Stimulated activated CD4-positive, alpha-beta T cell treated with anti-CD3 and anti-CD28 coated beads, Interleukin-1b, Interleukin-23, amount 100 ng/mL, for 4 hours (primary cell): ENCODE measurements at places on chromosomes 6 and 20.
A peak's percentile ranks its signal among the peaks of the same experiment; 100 is the strongest.

DNA sequence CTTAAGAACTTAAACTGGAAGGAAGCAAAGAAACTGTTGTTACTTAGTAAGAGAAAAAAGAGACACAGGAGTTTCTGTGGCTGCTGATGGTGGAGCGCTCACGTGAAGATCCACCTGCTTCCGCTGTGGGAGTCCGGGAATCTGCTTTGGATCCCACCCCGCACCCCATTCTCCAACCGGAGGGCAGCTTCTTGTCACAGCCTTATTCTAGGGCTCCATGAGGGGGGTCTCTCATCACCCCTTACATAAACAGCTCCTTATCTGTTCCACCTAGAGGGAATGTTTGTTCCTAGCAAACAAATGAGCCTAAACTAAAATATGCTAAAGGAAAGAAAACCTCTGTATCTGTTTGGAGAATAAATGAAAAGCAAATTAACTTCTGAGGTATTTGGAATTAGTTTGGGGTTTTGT lies 280.5 kb downstream of the QKI start:
- no peak for DNase-seq

- DNase-seq: no peak
These were observed 43.9 kb upstream of the NOL4L start for GRCh38 chr20:32628960-32629530.

- DNase-seq: no peak
These were observed 115.3 kb upstream of the TRAF3IP2 start for GRCh38 chr6:111720931-111721496.

GRCh38 chr20:4896971-4897497 lies 104.3 kb downstream of the SLC23A2 start:
- DNase-seq: no peak

DNA sequence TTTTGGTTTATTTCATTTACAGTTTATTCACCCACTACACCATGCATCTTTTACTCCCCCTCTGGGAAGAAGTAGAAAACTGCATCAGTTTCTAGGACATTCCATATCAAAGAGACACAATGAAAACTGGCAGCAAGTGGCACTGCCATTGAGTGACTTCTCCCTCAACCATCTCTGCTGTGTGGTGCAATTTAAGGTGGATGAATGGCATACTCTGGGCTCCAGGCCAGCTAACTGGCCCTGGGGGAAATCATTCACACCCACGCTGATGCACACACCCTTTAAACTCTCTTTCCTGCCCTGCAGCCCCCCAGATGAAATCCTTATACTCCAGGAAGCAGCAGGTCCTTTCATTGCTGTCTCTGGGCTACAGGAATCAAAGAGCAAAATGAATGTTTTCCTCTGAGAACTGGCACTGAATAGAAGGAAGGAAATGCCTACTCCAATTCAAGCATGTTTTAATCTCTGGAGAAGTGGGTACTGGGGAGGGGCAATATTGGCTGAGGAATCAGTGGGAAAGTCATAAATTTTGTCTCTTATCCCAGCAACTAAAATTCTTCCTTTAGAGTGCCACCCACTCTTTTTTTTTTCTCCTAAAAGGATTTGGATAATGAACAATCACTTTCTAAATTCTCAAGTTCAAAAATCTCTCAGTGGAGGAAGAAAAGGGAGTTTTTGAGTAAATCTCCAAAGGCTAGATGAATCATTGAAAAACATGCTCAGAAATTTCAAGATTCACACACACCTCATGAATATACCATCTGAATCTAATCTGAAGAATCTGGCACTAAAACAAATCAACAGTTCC lies 16.9 kb upstream of the RFPL4B start:
- no peak for DNase-seq

DNA sequence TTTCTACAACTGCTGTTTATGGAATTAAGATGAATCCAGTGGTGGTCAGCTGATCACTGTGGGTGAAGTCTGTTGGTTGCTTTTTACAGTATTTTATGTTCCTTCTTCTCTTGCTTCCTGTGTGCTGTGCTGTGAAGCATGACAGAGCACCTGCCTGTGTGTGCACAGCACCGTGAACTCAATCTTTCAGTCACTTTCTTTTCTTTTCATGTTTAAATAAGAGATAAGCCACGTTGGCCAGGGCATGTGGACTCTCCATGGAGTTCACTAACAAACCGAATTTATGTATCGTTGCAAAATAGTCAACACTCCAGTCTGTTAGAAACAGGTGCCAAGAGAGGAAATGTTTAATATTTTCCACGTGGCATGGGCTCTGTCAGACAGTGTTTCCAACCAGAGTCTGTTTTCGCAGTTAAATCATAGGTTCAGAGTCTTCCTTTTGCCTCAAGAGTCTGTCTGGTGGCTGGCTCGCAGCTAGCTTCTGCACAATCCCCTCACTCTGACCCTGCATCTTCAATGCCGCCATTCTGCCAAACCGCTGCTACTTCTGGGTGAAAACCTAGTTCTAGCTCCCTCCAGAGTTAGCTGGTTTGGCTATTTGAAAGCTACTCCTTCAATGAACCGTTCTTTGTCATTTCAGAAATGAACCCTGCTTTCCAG lies 73.2 kb downstream of the QRSL1 start:
- DNase-seq: no peak

GRCh38 chr6:20705741-20706140 lies 171.5 kb downstream of the CDKAL1 start:
- DNase-seq: no peak

DNA sequence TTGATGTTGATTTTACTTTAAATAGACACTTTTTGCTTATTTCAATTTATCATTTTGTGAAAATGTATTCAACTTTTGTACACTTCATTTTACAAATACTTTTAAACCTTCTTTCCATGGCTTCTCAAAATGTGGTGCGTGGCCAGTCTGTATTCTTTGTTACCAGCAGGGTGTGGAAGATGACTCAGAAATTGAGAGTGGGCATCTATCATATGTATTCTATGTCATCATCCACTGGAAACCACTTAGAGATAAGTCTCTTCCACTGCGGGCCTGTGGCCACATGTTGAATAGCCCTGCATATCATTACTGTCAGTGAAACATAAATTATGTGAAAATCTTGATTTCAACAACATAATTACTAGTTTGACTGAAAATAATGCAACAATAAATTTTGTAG lies 52.6 kb upstream of the MC3R start:
- no peak for DNase-seq

DNA sequence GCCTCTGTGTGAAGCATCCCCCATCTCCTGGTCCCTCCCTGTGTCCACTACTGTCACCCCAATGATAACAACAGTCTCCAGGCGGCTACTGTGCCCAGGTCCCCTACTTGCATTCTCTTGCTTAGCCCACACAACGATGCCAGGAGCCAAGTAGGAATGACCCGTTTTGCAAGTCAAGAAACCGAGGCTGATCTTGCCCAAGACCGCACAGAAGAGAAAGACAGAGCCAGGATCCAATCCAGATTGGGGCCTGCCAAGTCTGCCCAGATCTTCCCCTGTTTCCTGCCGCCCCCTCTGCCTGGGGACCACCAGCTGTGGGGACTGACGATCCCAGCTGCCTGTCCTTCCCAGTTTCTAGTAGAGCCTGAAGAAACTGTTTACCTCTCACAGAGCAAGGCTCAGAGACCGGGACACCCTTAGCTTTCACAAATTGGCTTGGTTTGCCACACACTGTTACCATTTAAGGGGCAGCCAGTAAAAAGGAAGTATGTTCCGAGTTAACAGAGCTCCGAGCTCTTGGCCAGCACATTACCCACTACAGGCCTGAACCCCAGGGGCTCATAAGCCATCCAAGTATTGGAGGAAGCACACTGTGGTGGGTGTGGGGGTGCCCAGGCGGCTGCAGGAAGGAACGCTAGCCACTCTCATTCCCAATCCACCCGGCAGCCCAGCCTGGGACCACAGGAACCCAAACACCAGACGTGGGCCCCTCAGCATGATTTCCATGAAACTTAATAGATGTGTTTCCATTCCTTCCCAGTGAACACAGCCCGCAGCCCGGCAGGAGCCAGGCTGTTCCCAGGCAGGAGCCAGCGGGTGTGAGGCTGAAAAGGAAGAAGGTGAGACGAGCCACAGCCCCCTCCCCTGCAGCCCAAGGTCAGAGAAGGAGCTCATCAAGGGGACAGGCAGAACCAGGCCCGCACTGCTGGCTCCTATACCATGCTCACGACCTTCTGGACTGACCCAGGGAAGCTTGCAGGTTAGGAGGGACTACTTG lies 7.9 kb downstream of the KIAA1755 start:
- no peak for DNase-seq

- DNase-seq: no peak
These were observed 128.7 kb upstream of the VGLL2 start for GRCh38 chr6:117136702-117137101.

- DNase-seq: no peak
These were observed 70.4 kb downstream of the ENPP1 start for GRCh38 chr6:131877999-131878789.

GRCh38 chr6:106390088-106390487 lies 29.6 kb downstream of the CRYBG1 start:
- DNase-seq: no peak

- no peak for DNase-seq
These were observed 93.7 kb downstream of the MAP3K4 start for GRCh38 chr6:161085246-161085645.

GRCh38 chr6:145139895-145140294 lies 595.4 kb downstream of the EPM2A start:
- no peak for DNase-seq

GRCh38 chr6:51098791-51099190 lies 280.1 kb downstream of the TFAP2B start:
- no peak for DNase-seq

- no peak for DNase-seq
These were observed 60.7 kb upstream of the NXT1 start for GRCh38 chr20:23289724-23290395.

GRCh38 chr6:50147371-50147770 lies 97.6 kb upstream of the DEFB112 start:
- DNase-seq: no peak

DNA sequence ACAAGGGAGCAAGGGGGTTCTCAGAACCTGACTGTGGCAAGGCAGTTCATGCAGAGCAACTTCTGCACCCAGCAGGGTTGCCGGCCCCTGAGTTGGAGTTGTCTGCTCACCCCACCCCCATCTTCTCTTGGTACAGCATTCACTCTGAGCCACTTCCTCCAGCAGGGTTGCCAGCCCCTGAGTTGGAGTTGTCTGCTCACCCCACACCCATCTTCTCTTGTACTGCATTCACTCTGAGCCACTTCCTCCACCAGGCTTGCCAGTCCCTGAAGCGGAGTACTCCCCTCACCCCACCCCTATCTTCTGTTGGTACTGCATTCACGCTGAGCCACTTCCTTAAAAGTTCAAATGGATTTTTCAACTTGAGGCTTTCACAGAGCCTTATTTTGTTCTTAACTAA lies 79.7 kb upstream of the SYNDIG1 start:
- no peak for DNase-seq

GRCh38 chr20:7146552-7147219 lies 379.2 kb downstream of the BMP2 start:
- no peak for DNase-seq

DNA sequence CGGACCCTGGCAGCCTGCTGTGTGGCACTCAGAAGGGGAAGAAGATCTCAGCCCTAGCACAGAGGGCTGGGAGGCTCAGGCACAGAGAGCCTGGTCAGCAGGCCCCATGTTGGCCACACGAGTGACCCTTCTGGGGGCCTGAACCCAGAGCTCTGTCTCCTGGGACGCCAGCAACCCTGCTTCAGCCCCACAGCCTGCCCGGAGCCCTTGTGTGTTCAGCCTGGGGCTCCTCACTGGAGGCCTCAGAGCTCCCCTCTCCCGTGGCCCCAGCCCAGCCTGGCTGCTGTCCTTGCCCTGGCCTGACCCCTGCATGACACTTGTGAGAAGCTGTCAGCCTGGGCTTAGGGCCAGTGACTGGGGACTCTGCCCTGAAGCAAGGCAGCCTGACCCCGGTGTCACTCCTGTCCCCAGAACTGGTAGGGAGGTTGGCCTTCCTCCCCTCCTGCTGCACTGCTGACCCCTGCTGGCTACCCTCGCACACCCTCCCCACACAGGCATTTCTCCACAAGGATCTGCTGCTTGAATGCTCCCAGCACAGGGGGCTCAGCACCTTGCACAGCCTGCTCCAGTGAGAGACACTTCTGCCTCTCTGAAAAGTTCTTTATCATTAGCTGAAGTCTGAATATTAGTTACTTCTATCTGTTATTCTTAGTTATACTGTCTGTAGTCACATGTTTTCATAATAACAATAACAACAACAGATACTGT lies 15.4 kb upstream of the IP6K3 start:
- DNase-seq: peak; percentile 23

- no peak for DNase-seq
These were observed 39.0 kb downstream of the GMPR start for GRCh38 chr6:16277101-16277981.

DNA sequence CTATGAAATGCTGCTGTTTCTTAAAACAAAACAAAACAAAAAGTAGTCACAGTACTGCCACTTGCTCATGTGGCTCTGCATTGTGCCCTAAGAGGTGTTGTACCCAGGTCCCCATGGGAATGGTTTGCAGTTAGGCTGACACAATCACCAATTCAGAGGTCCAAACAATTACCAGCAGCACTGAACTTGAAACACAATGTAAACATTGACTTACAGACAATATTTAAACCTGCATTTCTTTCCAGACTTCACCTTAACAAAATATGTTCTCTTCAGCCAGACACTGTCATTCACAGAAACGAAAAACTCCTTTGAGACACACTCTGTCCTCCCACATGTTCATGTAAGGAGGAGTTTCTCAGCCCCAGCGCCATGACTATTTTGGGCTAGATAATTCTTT lies 206.8 kb upstream of the ARG1 start:
- DNase-seq: no peak

DNA sequence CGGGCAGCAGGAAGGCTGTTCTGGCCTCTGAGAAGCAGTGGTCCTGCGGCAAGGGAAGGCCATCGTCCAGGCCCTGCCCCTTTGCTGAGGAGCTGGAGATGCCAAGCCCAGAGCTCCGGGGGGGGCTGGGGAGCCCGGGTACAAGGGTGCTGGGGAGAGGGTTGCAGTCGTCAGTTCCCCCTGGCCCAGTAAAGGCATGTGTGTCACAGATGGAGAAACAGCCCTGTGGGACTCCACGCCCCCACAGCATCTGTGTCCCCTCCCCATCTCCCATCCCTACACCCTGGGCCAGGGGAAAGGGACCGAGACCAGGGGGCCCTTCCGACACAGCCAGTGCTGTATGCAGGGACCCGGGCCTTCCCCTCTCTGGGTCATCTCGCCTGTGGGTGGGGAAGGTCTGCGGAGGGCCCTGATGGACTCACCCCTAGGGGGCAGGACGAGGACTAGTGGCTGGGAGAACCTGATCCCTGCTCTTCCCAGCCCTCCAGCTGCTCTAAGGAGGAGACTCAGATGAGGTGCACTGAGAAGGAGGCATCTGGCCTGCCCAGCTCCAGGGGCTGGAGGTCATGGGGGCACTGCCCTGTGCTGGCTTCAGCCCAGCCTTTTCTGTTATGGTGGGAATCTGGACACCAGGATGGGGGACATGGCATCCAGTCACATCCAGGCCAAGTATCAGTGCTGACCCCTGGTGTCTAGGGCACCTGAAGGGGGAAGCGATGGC lies 609 bp downstream of the MYL9 start:
- no peak for DNase-seq
